ENCODE measurements at places on chromosomes 1 and 21.

DNA sequence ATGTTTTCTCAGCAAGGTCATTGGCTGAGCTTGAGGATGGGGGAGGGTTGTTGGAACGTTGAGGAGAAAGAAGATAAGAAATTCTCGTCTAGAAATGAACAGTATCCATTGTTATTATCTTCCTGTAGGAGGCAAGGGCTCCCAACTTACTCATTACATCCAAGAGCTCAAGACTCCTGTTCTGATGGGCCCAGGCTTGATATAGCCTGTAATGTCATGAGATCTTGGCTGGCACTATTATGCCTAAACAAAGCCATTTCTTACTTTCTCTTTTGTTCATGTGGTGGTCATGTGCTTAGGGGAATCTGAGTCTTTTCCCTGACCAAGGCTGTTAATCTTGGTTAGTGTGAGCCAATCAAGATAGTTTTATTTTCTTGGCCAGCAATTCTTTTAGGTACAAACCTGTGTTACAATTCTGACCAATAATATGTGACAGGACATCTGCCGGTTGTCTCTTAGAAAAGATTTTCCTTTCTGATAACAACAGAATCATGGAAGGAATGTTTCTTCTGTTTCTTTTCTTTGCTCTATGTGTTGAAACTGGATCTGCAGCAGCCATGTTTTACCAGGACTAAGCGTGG is 15.2 kb upstream of the IGSF3 start:
- no peak for DNase-seq

- DNase-seq, result no peak
These were observed 85.1 kb downstream of the MTR start for GRCh38 chr1:236880209-236880608.

GRCh38 chr1:176193023-176193422 is 14.1 kb downstream of the COP1 start:
- no peak for DNase-seq

GRCh38 chr1:70864302-70864701 is 183.3 kb downstream of the PTGER3 start:
- no peak for DNase-seq

Measured in T-helper 9 cell (primary cell).